Renal cortical epithelial cell (primary cell): ENCODE measurements at places on chromosomes 4 and X. TPM values are rescaled to one million over a fixed set of nuclear protein-coding genes. Genes with fewer than 3 reads are reported as not detected.

DNA sequence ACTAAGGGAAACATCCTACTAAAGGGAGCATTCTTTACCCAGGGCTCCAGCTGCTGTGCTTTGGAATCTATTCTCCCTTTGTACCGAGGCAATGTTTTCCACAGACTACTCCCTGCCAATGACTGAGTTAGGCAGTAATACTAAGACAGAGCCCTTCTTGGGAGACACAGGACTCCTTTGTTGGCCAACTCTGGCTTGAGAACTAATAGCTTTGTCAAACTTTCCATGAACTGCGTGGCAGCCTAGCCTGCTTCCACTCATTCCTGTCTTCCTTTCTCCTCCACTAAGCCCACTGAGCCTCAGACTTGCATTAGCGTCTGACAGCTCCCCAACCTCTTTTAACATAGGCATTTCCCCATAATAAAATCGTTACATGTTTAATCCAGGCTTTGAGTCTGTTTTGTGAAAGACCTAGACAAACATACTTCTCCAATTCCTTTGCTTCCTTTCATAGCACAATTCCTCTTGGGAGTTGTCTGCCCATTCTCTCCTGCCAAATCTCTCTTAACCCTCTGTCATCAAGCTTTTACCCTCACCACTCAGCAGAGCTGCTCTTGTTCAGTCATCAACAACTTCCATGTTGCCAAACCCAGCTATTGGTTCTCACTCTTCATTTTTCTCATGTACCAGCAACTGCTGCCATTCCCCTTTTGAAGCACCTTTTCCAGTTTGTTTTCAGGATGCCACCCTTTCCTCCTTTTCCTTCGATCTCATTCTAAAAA, 300.3 kb upstream of the IGFBP7 start:
- no peak for DNase-seq

- DNase-seq: no peak
Measured at GRCh38 chr4:151627491-151627890, 133.3 kb downstream of the GATB start.

The CENPVL2 gene
- total RNA-seq: not detected in 2 replicates

GRCh38 chr4:127846765-127847164, 33.9 kb upstream of the PLK4 start:
- no peak for DNase-seq

GRCh38 chr4:108933046-108933445, 170.2 kb upstream of the ETNPPL start:
- no peak for DNase-seq

DNA sequence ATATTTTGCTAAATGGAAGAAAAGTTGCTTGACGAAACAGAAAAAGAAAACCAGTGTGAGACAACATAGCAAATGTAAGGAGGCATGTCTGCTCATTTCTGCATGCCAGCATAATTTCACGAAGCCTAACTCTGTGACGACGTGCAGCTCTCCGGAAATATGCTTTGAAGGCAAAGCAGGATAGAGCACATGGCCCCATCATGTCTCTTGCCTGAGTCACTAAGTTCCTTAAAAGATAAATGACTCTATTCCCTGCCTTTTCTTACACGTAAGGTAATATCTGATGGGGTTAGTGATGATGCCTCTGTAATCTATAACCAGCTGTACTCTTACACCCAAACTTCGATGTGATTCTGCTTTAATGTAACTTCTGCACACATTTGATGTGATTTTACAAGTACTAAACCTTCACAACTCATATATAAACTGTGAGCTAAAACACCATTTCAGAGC, 64.5 kb downstream of the ANXA3 start:
- no peak for DNase-seq

The TAF7L gene
- total RNA-seq: 0.10 TPM in 1 of 2 replicates, not detected in the other

DNA sequence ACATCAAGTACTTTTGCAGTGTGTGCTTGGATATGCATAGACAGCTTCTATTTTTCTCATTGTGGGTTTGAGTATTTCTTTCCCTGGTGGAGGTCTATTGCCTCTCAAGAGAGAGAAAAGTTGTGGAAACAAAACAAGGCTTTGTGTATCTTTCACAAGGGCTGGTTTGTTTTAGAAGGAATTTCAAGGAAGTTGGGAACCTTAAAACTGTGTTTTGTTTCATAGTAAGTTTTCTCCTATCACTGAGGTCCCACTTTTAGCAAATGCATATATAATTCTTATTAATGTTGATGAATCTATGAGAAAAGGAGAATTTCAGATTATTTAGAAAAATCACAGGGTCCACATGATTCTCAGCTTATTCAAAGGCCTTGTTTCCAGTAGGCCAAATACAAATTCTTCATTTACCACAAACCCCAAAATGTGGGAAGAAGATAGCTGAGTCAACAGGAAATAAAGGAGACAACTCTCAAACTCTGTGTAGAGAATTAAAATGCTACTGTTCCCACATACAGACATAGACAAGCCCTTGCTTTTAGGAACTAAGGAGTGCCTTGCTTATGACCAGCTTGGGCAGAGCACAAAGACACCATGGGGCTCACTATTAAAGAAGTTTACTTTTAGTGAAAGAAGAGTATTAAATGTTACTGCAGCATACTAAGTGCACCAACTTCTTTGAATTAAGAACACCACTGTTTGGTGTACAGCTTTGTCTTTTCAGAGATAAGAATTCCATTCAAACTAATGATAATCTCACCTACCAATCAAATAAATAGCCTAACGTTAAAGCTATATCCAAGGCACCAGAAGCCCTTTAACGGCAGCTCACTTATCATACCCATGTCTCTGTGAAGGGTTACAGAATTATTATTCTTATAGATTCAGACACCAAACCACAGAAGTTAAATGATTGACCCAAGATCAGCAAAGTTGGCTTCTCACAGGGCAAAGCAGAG, 177.4 kb upstream of the LEF1 start:
- peak; percentile 75 for DNase-seq

GRCh38 chr4:173498023-173498422, 32.0 kb downstream of the HAND2 start:
- no peak for DNase-seq

GRCh38 chr4:172554588-172554987, 614.0 kb upstream of the GALNT7 start:
- no peak for DNase-seq
